ENCODE measurements at places on chromosomes 3 and 15. TPM values are rescaled to one million over a fixed set of nuclear protein-coding genes. Genes with fewer than 3 reads are reported as not detected.

Gene IQCF5
- total RNA-seq, result not detected

Gene KPNA4
- 46.3 TPM for total RNA-seq

Gene PLCH1
- total RNA-seq, result 2.0 TPM

Gene VPS8
- total RNA-seq, result 47.6 TPM

Gene KLHL6
- total RNA-seq, result 27.4 TPM

Gene CYP1A2
- total RNA-seq, result not detected

Gene TMOD3
- total RNA-seq, result 73.8 TPM

Gene PLA2G4D
- total RNA-seq, result not detected

Gene AMOTL2
- not detected for total RNA-seq

All from activated CD8-positive, alpha-beta T cell treated with anti-CD3 and anti-CD28 coated beads, Interleukin-2, amount 10 ng/mL, durations not matched to agents 7 days and 5 days (primary cell).